ENCODE measurements at places on chromosomes 7 and 10.

GRCh38 chr10:20990604-20991003 lies 93.5 kb upstream of the NEBL start:
- DNase-seq, result no peak

DNA sequence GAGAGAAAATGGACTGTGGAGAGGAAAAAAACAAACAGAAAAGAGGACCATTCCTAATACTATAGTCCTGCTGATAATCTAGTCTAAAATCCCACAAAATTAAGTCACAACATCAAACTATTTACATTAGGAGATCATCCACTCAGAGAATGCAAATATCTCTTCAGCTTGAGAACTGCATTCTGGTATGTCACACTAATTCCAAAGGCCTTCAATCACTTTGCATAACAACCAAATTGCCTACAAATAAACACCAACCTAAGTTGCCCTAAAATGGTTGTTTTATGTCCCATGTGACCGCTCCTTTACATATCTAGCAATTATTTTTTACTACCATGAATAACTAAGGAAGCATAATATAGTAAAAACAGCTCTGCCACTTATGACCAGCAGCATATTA lies 264.3 kb downstream of the CACNA2D1 start:
- no peak for DNase-seq

GRCh38 chr10:99529591-99530107 lies 3.1 kb upstream of the NKX2-3 start:
- DNase-seq, result no peak

DNA sequence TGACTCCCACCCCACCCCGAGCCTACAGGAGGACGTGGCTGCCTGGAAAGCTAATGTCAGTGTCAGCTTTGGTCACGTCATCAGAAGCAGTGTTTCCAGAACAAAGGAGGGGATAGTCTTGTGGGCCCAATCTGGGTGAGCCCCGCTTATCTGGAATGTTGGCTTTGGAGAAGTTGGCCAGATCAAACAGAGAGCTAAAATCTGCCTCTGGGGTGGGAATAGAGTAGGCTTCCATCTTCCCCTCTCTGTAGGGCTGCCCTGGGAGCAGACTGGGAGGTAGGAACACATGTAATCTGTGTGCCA lies 32.5 kb downstream of the SRRM3 start:
- DNase-seq, result no peak

DNA sequence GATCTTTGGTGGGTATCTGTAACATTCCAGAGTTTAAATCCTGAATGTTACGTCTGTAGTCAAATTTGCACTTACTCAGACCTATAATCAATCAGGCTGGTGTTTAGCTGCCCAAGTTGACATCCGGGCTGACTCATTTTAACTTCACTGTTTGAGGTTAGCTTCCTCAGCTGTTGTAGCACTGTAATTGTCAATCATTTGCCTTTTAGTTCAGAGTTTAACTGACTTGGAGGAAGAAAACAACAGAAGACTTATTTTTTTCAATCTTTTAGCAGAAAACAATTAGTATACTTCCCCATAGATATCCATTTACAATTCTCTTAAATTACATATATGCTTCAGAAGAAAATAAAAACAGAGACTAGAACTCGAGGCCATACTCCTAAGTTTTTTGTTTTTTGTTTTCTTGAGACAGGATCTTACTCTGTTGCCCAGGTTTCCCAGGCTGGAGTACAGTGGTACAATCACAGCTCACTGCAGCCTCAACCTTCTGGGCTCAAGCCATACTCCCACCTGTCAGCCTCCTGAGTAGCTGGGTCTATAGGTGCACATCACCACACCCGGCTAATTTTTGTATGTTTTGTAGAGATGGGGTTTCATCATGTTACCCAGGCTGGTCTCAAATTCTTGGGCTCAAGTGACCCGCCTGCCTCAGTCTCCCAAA lies 38.5 kb upstream of the LRRC17 start:
- DNase-seq, result no peak

GRCh38 chr10:36671607-36672006 lies 453.8 kb upstream of the ANKRD30A start:
- DNase-seq, result no peak

All from nephron progenitor cell (in vitro differentiated cells).